ENCODE measurements at places on chromosomes 2 and 18.

DNA sequence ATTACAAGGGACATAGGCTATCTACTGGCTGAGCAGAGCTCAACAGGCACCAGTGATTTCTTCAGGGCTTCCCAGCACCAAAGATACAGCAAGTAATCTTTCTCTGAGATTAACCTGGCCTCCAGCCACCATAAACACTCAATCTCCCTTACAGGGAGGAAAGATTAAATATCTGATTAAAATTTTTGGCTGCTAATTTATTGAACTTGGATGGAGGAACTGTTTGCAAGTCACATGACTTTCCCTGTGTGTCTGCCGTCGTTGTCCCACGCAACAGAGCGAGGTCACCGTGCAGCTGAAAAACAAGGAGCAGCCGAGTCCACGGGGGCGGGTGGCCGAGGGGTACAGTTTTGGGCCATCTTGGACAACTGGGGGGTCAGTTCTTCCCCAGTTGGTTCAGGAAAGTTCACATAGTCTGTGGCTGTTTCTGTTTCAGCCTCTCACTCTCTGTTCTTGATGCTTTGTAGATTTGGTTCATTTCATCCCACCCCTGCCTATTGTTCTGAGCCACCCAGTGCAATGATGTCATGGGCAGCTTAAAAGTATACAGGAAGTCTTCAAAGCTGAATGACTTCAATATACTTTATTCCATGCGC lies 186.8 kb upstream of the CTAGE1 start:
- peak; percentile 61 for DNase-seq

GRCh38 chr2:8391584-8391983 lies 290.3 kb upstream of the ID2 start:
- no peak for DNase-seq

DNA sequence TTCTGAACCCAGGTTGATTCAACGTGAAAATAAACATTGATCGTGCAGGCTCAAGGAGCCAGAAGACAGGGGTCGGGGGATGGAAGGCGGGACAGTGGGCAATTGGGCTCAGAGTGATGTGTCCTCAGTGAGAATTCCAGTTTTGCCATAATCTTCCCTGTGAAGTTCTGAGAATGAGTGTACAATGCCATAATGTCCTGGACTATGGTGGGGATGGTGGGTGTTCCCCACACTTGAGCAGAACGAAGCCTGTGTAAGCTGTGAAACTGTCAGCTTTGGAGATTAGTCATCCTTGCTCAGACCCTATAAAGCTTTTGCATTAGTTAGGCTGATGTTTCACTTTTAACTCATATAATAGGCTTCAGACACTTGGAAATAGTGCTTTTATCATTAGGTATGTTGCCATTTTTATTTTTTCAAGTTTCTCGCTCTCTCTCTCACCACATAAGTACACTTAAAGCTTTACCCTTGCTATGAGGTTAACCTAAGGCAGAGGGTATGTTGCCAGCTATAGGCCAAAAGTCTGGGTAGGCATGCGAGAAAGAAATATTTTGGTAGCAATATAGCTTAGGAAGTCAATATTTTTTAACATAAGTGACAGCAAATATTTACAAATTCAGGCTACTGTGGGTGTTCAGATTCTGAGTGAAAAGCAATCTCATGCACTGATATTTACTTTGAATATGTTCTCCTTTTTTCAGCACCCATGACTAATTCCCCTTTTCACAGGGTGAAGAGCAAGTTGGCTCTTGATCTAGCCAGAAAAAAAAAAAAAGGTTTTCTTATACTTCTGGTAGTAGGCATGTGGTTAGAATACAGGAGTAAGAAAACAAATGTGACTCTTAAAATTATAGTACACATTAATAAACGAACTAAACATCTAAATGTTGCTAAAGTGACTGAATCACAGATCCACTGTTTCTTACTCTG lies 47.2 kb downstream of the CDC42EP3 start:
- DNase-seq = no peak

- no peak for DNase-seq
Observed at GRCh38 chr2:212064318-212064717, 474.3 kb downstream of the ERBB4 start.

Measured in upper lobe of right lung (tissue), 1 donor.